ENCODE measurements at places on chromosomes 1 and 21.

DNA sequence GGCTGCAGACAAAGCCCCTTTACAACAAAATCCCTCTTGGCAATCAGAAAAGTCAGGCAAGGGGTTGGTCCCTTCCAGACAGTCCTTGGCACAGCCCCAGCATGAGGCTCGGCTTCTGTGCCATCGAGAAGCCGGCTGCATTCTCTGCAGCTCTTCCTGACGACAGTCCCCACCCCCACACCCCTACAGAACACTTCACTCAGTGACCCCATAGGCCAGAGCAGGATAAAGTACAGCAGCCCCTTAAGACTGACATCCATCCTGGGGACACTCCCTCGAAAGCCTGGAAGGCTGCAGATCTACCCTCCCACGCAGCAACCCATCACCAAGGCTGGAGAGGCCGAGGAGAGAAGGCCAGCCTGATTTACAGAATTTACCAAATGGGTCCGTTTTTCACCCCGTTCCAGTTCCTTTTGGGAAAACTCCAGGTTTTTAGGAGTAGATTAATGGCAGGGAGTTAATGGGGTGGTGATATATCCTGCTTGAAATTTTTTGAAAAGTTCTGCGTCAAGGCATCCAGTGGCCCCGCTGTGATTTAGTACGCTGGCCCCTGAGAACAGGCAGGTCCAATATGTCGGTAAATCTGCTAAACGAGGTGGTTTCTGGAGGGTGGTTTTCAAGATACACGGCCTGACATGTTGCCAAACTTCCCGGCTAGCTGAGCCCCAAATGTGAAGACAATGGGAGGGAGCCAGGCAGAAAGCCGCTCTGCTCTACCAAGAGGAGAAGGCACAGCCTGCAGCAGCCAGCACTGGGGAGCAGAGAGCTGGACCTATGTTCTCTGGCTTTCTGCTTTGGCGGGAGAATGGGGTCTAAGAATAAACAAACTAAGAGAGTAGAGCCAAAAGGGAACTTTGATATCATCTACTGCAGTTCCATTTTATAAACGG is 81.7 kb downstream of the SSBP3 start:
- DNase-seq: no peak

DNA sequence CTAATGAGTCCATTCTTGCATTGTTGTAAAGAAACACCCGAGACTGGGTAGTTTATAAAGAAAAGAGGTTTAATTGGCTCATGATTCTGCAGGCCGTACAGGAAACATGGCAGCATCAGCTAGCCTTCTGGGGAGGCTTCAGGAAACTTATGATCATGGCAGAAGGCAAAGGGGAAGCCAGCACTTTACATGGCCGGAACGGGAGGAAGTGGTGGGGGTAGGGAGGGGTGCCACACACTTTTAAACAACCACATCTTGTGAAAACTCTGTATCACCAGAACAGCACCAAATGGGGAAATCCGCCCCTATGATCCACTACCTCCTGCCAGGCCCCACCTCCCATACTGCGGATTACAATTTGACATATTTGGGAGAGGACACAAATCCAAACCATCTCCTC is 43.9 kb downstream of the NOS1AP start:
- DNase-seq: no peak

- DNase-seq: no peak
Observed at GRCh38 chr1:163115887-163116286, 46.7 kb downstream of the RGS4 start.

DNA sequence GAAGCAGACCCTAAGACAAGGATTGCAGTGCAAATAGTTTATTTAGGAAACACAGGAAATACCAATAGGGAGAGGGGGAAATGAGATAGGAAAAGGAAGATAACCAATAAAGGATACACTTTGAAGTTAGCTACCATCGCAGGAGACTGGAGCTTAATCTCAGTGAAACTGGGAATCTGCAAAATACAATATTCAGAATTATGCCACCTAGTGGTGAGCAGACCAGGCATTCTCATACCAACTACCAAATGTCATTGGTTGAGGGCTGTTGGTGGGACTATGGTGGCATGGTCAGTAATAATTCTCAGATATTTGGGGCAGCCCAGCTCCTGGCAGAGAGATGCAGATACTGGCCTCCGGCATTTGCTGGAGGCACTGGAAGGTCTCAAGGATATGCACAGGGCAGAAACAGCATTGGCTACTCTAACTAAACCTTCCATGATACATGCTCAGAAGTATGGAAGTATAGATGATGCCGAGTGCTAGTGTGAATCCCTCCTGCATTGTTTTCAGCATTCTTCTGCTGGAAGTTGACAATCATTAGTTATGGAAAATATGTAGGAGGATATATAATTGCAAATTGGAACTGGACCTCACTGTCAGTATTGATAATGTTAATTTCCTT is 11.8 kb upstream of the ZFP69B start:
- no peak for DNase-seq

DNA sequence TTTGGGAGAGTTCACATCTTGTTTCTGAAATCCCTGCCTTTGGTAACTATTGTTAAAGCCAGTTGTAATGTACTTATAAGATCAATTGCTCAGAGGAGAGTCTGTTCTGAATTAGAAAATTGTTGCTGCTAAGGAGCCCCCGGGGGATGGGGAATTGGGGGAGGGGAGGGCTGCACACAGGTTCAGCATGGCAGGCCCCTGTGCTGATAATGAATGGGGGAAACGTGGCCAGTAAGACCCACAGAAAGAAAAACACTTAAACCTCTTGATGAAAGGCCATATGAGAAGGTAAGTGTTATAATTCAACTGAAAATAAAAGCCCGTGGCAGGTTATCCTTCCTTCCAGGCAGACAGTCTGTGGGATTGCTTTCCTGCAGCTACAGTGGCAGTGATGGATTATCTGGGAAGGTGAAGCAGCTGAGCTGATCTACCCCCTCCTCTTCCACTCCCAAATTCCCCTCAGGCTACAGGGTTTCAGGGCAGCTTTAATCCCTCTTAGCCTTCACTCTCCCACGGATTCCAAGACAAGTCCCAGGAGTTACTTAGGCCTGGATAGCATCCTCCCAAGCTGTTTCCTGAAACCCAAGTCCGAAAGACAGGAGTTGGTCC is 398.8 kb downstream of the TBX15 start:
- no peak for DNase-seq

GRCh38 chr1:8465692-8466091 is 147.8 kb downstream of the SLC45A1 start:
- DNase-seq: no peak

DNA sequence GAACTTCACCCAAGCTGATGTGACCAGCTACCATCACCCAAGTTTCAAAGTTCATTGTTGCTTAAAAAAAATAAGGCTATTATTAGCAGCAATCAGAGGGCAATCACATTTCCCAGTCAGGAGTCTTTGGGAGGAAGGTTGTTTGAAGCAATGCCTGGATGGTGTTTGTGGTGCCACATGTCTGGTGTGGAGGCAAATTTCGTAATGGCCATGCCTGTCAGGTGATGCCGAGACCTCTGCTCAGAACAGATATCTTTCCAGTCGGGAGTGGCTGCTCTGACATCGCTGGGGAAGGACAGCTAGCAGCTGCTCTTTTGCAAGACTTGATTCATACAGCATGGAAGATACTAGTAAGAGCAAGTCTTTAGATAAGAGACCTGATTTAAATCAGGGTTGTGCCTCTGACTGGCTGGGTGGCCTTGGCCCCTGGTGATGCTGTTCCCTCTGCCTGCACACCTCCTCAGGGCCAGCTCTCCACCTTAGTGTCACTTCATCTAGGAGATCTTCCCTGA is 187.8 kb upstream of the JUN start:
- DNase-seq: no peak

DNA sequence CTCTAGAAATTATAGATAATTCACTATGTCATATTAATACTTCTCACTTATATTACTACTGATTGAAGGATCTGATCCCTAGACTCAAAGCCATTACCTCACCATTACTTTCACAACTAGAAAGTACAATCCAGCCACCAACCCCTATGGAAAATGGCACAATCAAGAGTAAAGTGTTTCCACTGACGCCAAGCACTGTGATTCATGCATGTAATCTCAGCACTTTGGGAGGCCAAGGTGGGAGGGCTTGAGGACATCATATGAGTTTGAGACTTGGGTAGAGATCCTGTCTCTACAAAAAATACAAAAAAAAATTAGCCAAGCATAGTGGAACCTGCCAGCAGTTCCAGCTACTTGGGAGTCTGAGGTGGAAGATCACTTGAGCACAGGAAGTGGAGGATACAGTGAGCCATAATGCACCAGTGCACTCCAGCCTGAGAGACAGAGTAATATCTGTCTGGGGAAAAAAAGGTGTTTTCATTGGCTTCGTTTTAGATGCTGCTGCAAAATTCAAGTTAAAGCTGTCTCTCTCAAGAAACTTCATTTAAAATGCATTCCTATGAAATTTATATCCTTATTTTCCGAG is 126.5 kb downstream of the AKT3 start:
- no peak for DNase-seq

- DNase-seq: no peak
Observed at GRCh38 chr1:56516539-56517252, 62.7 kb downstream of the PLPP3 start.

DNA sequence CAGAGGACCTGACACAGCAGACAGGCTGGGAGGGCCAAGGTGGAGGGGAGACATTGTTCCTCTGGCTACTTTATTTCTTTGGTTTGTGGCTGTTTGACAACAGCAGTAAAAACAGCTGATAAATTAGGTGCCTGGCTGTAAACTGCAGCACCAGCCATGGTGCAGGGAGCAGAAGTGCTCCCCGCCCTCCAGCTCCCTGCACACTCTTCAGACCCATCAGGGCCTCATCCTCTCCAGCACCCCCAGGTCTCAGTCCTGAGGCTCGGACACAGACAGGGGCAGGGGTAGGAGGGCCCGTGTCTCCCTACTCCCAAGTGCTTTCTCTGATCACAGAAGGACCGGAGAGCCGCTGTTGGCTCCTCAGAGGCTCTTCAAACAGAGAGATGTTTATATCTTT is 17.7 kb upstream of the LRRN2 start:
- DNase-seq: no peak

DNA sequence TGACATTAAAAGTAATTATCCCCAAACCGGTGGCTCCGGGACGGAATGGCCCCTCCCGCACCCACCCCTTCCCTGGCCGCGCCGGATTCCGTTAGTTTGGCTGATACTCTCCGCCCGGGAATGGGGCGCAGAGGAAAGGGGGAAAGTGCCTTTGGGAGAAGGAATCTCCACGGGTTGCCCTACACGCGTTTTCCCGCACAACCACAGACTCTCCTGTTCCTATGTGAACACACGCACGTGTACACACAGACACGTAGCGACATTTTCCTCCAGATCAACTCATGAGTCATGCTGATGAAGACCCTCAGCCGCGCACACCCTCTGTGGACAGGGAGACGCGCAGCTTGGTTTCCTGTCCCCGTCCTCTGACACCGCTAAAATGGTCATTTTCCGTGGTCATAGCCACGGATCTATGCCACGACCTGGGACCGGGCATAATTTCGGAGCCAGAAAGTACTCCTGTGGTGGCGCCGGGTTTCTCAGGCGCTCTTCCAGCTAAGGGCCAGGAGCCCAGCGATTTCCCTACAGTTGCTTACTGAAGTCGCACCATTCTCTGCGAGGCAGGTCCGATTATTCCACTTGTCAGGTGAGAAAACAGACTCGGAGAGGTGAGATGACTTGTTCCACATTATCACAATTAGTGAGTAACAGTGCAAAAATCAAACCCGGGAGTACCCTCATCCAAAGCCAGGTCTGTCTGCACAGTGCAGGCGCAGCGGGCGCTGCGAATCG is 4.0 kb upstream of the DMRTA2 start:
- DNase-seq: no peak

DNA sequence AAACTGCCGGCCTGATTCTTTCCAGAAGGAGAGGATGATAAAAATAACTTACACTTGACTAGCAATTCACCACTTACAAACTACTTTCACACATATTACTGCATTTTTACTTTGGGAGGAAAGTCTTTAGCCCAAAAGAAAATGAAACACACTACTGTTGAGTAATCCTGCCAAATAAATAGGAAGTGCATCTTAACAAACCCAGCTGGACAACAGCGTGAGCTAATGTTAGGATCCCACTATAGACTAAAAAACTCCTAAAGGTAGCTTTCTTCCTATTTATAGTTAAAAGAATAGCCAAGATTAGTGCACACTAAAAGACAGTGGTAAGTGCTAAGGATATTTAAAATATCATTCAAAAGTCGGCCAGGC is 83.8 kb downstream of the HSF2BP start:
- DNase-seq: no peak

GRCh38 chr21:44592446-44593311 is at the start of gene KRTAP10-6:
Gene KRTAP10-6 (minus strand): TSS chr21:44592505. CDS start chr21:44592484, 21 bp downstream.
- no peak for DNase-seq

- DNase-seq: no peak
Observed at GRCh38 chr1:219379691-219380090, 206.0 kb downstream of the LYPLAL1 start.

DNA sequence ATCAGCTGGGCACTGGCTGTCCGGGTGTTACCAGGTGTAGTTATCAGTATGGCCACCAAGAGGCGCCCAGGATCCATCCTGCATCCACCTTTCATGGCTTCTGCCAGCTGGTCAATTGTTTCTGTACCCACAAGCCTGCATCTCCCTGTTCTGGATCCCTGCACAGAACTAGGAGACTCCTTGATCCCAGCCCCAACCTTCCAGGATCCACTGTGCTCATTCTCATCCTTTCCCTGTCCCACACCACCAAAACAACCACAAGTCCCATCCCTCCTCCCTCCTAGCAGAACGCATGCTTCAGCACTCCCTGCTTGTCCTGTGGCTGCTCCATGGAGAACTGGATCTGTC is 27.2 kb upstream of the FOXE3 start:
- DNase-seq: peak; percentile 49

GRCh38 chr1:147787765-147788164 is 27.4 kb upstream of the GJA5 start:
- no peak for DNase-seq

DNA sequence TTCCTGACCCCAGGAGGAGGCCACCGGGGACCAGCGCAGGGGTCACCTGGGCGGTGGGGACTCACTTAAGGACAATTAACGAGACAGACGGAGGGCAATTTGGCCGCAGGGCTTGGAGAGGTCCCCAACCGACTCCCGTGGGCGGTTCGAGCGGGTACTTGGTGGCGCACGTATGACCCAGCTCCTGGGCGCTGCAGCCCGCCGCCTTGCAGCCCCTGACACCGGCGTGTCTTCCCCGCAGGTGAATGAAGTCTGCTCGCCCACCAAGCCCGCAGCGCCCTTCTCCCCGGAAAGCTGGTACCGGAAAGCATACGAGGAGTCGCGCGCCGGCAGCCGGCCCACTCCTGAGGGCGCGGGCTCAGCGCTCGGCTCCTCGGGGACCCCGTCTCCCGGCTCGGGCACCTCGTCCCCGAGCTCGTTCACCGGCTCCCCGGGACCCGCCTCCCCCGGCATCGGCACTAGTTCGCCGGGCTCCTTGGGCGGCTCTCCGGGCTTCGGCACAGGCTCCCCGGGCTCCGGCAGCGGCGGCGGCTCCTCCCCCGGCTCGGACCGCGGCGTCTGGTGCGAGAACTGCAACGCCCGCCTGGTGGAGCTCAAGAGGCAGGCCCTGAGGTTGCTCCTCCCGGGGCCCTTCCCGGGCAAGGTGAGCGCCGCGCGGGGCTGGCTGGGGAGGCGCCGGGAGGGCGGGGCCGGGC is 1.4 kb downstream of the KIF26B start:
- DNase-seq: peak; percentile 49

Data from omental fat pad (tissue), 4 donors.